ENCODE measurements at places on chromosomes 11 and 22.

- DNase-seq: no peak
Observed at GRCh38 chr11:115544422-115544948, 40.3 kb upstream of the CADM1 start.

GRCh38 chr11:33631749-33632091, 68.9 kb downstream of the C11orf91 start:
- no peak for DNase-seq

- no peak for DNase-seq
Observed at GRCh38 chr11:68012843-68013610, 2.9 kb downstream of the ALDH3B1 start.

DNA sequence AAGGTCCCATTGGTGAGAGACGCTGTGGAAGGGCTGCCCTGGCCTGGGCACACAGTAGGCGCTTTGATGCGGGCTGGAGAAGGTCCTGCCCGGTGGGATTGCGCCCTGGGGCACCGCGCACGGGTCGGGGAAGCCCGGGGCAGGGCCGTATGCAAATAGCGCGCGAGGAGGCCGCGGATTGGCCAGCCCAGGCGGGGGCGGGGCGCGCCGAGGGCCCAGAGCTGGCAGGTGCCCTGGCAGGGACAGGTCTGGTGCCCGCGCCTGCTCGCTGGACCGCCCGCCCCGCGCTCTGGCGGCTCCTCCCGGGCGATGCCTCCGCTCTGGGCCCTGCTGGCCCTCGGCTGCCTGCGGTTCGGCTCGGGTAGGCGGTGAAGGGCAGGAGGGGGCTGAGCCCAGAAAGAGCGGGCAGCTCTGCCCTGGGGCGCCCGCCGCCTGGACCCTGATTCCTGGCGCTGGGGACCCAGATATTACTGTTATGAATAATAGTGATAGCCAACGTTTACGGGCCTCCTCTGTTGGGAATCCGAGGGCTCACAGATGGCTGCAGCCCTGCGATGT, at the start of gene UPK3A:
UPK3A (plus strand) TSS at position 245 of the 558 bp plus-strand sequence; CDS start at position 310, 65 bp downstream.
- DNase-seq: peak; percentile 78

GRCh38 chr11:117535201-117535849, 207.7 kb downstream of the CEP164 start:
- no peak for DNase-seq

All from progenitor cell of endocrine pancreas (in vitro differentiated cells).